ENCODE measurements at places on chromosomes 2 and 18.
A peak's percentile ranks its signal among the peaks of the same experiment; 100 is the strongest.

DNA sequence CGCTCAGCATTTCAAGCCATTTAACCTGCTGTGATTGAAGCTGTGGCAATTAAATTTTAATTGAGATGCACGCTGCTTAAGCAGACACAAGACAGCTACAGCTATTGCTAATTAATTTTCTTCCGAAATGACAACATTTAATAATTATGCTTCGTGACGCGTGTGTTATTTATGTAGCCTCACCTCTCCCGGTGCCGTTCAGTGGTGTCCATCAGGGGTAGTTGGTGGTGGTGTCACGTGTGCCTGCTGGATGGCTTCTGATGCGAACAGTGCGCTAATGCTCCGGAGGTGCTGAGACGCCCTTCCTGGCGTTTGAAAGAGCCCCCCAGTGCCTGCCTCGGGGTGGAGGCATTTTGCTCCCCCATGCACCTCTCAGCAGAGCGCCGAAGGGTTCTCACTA, 39.5 kb downstream of the GLI2 start:
- DNase-seq, result no peak

DNA sequence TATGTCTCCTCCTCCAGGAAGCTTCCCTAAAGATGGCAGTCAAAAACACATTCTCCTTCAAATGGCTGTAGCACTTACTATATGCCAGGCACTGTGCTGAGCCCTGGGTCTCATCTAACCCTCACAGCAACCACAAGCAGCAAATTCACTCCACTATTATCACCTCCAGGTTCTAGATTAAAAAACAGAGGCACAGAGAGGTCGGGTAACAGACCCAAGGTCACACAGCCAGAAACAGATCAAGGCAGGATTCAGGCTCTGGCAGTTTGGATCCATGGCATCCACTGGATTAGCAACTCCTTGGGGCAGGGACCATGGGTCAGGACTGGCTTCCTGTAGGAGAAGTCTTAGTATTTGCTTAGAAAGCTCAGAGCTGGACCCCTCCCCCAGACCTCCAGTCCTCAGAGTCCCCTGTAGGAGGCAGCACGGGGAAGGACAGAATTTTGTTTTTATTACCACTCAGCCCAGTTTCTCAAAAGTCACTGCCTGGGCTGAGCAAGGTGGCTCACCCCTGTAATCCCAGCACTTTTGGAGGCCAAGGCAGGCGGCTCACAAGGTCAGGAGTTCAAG, 34.4 kb downstream of the ZFP36L2 start:
- DNase-seq, result peak; percentile 49

DNA sequence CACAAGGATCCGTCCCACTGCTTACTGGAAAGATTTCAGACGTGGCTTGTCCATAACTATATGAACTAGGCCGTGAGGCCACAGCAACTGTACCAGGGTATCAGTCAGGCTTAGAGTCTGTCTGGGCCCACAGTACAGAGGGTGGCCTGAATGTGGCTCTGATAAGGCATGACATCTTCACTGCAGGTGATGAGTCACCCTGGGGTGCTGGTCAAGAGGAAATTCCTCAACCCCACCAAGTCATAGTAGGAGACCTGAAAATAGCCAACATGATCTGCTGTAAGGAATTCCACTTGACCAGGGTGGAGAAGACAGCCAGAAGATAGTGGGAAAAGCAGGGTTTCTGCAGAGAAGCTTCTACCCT, 107.7 kb downstream of the INHBB start:
- no peak for DNase-seq

DNA sequence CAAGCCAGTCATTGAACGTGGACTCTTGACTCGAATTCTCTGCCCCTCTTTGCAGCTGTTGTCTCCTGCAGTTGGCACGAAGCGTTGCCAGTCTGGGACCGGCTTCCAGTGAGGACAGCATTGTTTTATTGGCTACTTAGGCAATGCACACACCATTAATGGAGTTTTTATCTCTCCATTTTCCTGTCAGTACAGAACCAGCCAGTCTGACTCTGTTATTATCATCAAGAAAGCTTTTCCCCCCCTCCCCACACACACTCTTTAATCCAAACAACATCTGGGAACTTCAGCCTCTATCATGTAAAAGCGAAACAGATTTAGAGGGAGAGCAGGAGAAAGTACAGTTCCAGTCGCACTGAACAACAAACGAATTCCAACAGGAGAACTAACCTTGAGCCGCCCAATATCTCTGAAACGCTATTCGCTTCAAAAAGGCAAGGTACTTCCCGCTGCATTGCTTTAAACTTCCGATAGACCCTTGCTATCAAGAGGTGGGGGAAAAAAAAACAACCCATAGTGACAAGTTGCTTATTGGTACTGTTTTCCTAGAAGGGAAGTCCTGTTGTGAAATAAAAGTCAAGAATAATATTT, 38.2 kb downstream of the ACVR1 start:
- no peak for DNase-seq

DNA sequence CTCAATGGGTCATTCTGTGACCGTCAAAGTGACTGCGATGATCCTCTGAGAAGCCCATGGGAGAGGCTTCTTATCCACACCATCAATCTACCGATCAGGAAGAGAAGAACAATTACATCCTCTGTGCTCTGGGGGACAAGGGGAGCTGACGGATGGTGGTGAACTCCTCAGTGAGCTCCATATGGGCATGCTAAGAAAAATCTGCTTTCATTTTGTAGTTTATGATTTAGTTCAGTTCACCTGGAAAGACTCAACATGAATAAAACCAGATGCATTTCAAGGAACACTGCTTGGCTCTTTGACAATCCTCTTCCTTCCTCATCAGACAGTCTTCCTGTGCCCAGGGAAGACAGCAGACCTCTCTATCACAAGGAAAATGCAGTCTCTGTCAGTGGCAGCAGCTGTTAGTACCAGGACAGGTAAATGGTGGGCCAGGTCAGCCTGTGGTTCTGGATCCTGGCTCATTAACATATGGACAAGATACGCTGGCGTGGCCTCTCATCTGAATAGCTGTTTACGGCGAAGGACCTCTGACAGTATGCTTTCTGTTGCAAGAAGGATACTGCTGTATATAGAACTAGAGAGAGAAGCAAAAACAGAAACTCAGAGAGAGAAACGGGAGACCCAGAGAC, 176.9 kb downstream of the BCL2 start:
- DNase-seq, result no peak

DNA sequence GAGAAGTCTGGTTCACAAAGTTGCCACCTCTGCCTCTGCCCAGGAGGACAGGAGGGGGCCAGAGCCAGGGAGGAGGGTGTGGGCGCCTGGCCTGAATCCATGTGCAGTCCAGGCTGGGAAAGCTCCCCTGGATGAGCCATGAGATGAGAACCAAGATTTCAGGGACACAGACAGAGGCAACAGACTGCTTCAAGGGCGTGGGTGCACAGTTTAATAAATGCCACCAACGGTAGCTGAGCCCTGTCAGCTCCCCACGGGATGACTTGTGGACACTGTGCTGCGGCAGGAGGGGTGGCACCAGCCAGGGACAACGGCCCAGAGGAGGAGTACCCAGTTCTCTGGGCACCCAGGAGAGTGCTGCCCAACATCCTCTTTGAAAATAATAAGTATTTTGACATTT, 15.2 kb downstream of the CAPG start:
- no peak for DNase-seq

Data from activated CD4-positive, alpha-beta T cell treated with anti-CD3 and anti-CD28 coated beads, Interleukin-2, amount 50 U/mL, for 48 hours (primary cell).